Gastroesophageal sphincter (tissue), 4 donors: ENCODE measurements at places on chromosomes 2 and 18.
A peak's percentile ranks its signal among the peaks of the same experiment; 100 is the strongest.

GRCh38 chr2:102335871-102336366 lies 19.7 kb upstream of the IL18R1 start:
- H3K4me3 ChIP-seq: no peak overlapping the region
- H3K27me3 ChIP-seq: no peaks in the 10 kb centered on the region
- no peak overlapping the region for H3K27ac ChIP-seq
- no peaks in the 10 kb centered on the region for H3K4me1 ChIP-seq
- no peak for ATAC-seq

DNA sequence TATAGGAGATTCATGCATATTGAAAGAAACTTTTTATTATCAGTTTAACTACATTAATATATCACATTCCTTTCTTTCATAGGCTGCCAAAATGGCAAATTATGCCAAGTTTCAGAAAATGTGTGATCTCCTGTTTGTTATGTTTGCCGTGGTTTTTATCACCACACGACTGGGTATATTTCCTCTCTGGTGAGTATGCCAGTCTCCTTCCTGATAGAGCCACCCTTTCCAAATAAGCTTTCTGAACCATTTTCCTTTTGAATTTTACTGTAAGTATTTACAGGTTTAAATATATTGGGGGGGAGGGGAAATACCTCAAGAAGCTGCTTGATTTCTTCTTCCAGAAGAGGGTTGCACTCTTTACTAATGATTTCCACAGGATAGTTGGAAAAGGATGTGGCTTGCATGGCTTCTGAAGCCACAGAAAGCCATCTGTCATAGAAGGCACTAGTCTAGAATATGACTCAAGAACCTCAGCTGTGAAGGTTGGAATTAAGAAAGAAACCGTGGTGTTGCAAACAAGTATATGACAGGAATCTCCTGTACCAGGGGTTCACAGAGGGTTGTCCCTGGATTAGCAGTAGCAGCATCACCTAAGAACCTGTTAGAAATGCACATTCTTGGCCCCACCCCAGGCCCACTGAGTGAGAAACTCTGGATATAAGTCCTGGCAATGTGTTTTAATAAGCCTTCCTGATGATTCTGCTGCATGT lies 84.5 kb upstream of the NOSTRIN start:
- H3K4me1 ChIP-seq: no peaks in the 10 kb centered on the region
- no peaks in the 10 kb centered on the region for H3K27me3 ChIP-seq
- H3K27ac ChIP-seq: no peak overlapping the region
- ATAC-seq: no peak
- H3K36me3 ChIP-seq: peaks cover 28% of the 10 kb centered on the region

DNA sequence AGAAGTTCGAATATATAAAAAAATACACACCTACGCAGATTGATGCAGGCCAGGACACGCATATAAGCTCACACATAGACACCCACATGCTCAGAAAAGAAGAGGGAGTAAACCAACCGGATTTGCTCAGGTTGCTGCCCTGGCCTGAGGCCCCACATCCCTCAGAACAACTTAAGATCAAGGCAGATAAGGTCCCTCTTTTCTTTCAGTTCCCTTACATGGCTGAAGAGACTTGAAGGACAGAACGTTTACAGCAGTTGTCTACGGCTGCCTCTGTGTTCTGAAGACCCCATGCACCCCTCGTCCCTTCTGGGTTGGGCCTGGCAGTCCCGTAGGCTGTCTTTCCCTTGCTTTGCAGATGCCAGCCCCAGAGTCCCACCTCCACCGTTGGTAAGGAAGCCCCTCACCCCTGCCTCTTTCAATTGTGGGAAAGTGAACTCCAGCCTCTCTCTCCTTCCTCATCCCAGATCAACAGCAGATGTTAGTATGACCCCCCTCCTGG lies 4.3 kb upstream of the NAGK start:
- no peaks in the 10 kb centered on the region for H3K36me3 ChIP-seq
- no peak overlapping the region for H3K4me3 ChIP-seq
- H3K4me1 ChIP-seq: peaks cover 11% of the 10 kb centered on the region
- peaks cover 23% of the 10 kb centered on the region for H3K27me3 ChIP-seq

- no peak overlapping the region for H3K27ac ChIP-seq
- no peaks in the 10 kb centered on the region for H3K36me3 ChIP-seq
These were observed 402.7 kb downstream of the LRP1B start for GRCh38 chr2:141728142-141728541.

DNA sequence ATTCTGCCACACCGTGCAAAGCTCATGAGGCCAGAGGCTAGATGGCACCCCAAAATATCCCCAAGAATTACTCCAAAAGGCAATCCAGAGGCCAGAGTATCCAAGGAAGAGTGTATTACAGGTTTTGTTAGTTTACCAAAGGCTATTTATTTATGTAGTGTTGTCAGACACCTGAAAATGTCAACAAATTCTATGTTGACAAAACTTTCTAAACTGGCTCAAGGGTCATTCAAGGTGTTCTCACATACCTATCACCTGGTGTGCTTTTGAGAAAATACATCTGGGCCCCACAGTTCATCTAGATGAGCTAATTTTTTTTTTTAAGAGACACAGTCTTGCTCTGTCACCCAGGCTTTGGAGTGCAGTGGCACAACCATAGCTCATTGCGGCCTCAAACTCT lies 12.4 kb upstream of the DTNB start:
- no peak for ATAC-seq
- no peak overlapping the region for H3K4me3 ChIP-seq
- no peaks in the 10 kb centered on the region for H3K4me1 ChIP-seq
- no peaks in the 10 kb centered on the region for H3K27me3 ChIP-seq
- H3K36me3 ChIP-seq: no peaks in the 10 kb centered on the region
- H3K27ac ChIP-seq: no peak overlapping the region

DNA sequence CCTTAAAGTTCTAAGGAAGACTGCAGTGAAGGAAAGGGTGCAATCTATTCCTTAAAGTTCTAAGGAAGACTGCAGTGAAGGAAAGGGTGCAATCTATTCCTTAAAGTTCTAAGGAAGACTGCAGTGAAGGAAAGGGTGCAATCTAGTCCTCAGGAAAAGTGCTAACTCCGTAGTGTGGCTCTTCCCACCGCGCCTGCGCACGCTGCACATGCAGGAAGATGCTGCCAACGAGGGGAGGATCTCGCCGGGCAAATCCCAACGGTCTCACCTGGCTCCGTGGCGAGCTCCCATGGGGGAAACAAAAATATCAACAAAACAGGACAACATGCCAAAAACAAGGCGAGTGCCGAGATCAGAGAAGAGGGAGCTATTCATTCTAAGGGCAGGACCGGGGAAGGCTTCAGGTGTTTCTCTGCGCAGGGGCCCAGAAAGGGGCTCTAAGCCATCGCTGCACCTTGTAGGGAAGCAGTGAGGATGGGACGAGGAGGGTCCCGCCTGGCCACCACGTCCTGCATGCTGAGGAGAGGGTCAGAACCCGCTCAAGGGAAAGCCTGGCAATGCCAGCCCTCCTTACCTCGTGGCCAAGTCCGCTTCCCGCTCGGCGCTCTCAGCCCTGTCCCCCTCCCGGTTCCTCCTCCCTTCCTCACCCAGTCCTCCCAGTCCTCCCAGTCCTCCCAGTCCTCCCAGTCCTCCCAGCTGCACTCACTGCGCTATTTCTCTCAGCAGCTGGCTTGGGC lies 24.5 kb downstream of the TIMM21 start:
- no peak overlapping the region for H3K4me3 ChIP-seq
- H3K4me1 ChIP-seq: no peaks in the 10 kb centered on the region
- no peaks in the 10 kb centered on the region for H3K36me3 ChIP-seq
- no peak for ATAC-seq
- no peak overlapping the region for H3K27ac ChIP-seq
- H3K27me3 ChIP-seq: peaks cover 28% of the 10 kb centered on the region

DNA sequence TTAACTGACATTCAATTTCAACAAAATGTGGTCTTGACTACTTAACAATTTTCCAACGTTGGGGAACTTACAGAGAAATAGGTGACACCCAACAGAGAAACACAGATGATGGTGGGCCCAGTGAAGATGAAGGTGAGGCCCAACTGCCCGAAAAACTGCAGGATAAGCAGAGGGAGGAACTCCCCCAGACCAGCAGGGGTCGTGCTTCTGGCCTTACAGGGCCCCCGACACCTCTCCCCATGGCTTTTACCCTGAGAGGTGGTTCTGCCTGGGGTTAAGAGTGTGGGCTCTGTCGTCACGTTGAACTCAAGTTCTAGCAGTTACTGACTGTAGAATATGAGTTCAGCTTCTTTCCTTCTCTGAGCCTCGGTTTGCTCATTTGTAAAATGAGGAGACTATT lies 119.5 kb upstream of the SMIM21 start:
- peaks cover 13% of the 10 kb centered on the region for H3K27me3 ChIP-seq
- no peak overlapping the region for H3K27ac ChIP-seq
- H3K36me3 ChIP-seq: no peaks in the 10 kb centered on the region
- H3K4me1 ChIP-seq: no peaks in the 10 kb centered on the region
- no peak overlapping the region for H3K4me3 ChIP-seq
- ATAC-seq: no peak

DNA sequence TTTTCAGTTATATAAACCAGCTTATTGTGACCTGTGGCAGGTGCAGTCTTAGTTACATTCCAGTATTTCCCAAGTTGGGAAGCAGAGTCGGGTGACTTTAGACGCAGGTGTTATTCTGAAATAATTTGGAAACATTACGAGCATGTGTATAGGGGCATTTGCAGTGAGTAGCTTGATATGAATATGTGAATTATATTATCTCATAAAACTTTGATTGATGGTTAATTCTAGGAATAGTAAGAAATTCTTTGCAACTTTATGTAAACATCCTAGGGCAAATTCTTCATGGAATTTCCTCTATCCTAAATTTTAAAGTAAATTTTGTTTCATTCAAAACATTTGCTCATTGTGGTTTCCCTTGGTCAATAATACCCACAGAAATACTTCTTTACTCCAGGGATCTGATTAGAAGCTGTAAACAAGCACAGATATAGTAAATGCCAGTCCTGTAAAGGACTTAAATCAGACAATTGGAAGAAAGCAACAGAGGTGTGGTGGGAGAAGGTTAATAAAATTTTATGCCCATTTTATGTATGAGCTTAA lies 580.6 kb upstream of the CDH2 start:
- no peak overlapping the region for H3K27ac ChIP-seq
- H3K36me3 ChIP-seq: no peaks in the 10 kb centered on the region
- no peaks in the 10 kb centered on the region for H3K27me3 ChIP-seq
- H3K4me3 ChIP-seq: no peak overlapping the region

DNA sequence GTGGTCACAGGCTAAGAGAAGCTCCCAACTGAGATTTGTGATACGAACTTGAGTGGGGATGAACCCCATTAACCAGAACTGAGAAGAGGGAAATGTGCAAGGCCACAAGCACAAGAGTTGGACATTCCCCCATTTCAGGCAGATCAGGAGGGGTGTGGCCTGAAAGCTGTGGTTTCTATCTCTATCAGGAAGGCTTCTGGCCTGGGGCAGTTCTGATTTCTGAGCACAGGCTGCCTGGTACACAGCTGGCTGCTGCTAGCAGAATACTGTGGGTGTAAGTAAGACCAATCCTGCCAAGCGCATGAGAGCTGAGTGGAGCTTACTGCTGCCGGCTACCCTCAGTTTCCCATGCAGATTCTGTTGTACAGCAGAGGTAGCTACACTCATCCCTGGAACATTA lies 484.6 kb downstream of the SATB2 start:
- no peak overlapping the region for H3K4me3 ChIP-seq
- H3K4me1 ChIP-seq: no peaks in the 10 kb centered on the region
- no peaks in the 10 kb centered on the region for H3K36me3 ChIP-seq
- H3K27me3 ChIP-seq: no peaks in the 10 kb centered on the region
- no peak for ATAC-seq

- H3K4me1 ChIP-seq: no peaks in the 10 kb centered on the region
- H3K4me3 ChIP-seq: no peak overlapping the region
- H3K36me3 ChIP-seq: no peaks in the 10 kb centered on the region
- no peak for ATAC-seq
These were observed 8.5 kb downstream of the SUCLG1 start for GRCh38 chr2:84450288-84451227.

GRCh38 chr2:70517804-70518203 lies 35.8 kb downstream of the TGFA start:
- H3K4me3 ChIP-seq: no peak overlapping the region
- H3K4me1 ChIP-seq: no peaks in the 10 kb centered on the region
- peaks cover 10% of the 10 kb centered on the region for H3K27me3 ChIP-seq

- no peaks in the 10 kb centered on the region for H3K27me3 ChIP-seq
- no peak overlapping the region for H3K4me3 ChIP-seq
- H3K27ac ChIP-seq: no peak overlapping the region
- no peak for ATAC-seq
- H3K36me3 ChIP-seq: no peaks in the 10 kb centered on the region
- H3K4me1 ChIP-seq: no peaks in the 10 kb centered on the region
These were observed 360.7 kb downstream of the TMX3 start for GRCh38 chr18:68354176-68354575.

GRCh38 chr2:222176890-222177289 lies 121.9 kb downstream of the PAX3 start:
- no peaks in the 10 kb centered on the region for H3K36me3 ChIP-seq
- no peaks in the 10 kb centered on the region for H3K4me1 ChIP-seq
- H3K27me3 ChIP-seq: peaks cover 26% of the 10 kb centered on the region
- no peak overlapping the region for H3K4me3 ChIP-seq
- ATAC-seq: no peak

DNA sequence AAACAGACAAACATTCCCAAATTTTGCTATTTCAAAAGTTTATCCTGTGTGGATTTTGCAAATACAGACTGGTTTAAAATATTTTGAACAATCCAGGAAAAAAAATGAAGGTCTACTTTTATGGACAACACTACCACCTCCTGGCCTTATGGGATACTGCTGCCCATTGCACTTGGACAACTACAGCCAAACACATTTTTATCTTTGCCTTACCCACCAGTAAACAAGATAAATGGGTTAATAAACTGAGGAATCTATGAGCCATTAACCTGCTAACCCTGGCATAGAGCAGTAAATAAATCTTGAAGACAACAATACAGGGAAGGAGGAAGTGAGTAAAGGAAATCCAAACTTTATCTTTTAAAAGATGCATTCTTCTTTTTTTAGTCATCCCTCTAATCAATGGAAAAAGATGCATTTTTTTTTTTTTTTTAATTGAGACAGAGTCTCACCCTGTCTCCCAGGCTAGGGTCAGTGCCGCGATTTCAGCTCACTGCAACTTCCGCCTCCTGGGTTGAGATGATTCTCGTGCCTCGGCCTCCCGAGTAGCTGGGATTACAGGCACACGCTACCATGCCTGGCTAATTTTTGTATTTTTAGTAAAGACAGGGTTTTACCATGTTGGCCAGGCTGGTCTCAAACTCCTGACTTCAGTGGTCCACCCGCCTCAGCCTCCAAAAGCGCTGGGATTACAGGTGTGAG lies 2.1 kb upstream of the SPIRE1 start:
- peak overlapping the region; percentile 98 for H3K27ac ChIP-seq

GRCh38 chr2:108395155-108395554 lies 17.4 kb downstream of the SULT1C4 start:
- no peaks in the 10 kb centered on the region for H3K27me3 ChIP-seq
- H3K4me1 ChIP-seq: no peaks in the 10 kb centered on the region
- no peaks in the 10 kb centered on the region for H3K36me3 ChIP-seq
- no peak for ATAC-seq

DNA sequence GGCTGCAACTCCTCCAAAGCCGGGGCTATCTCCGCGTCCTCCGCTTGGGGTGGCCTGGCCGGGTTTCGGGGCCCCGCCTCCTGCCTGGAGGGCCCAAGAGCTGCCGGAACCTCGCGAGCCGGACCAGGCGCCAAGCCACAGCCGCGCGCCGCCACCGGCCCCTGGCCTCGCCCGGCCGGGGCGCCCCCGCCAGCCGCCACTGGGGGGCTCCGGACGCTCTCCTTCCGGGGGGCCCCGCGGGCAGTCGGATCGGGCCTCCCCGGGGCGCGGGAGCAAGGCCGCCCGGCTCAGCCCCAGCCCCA lies 17.4 kb upstream of the HAAO start:
- peak; percentile 80 for ATAC-seq
- peak overlapping the region; percentile 97 for H3K27ac ChIP-seq
- peak overlapping the region; percentile 69 for H3K4me3 ChIP-seq
- no peaks in the 10 kb centered on the region for H3K27me3 ChIP-seq
- H3K36me3 ChIP-seq: no peaks in the 10 kb centered on the region
